ENCODE measurements at places on chromosomes 11 and 22.
A peak's percentile ranks its signal among the peaks of the same experiment; 100 is the strongest.

- no peak for DNase-seq
These were observed 627.9 kb upstream of the KIRREL3 start for GRCh38 chr11:127628458-127628785.

- DNase-seq = no peak
These were observed 519 bp upstream of the PDE3B start for GRCh38 chr11:14642873-14643696.

- no peak for DNase-seq
These were observed 227.4 kb downstream of the CSNK2A3 start for GRCh38 chr11:11125618-11126017.

DNA sequence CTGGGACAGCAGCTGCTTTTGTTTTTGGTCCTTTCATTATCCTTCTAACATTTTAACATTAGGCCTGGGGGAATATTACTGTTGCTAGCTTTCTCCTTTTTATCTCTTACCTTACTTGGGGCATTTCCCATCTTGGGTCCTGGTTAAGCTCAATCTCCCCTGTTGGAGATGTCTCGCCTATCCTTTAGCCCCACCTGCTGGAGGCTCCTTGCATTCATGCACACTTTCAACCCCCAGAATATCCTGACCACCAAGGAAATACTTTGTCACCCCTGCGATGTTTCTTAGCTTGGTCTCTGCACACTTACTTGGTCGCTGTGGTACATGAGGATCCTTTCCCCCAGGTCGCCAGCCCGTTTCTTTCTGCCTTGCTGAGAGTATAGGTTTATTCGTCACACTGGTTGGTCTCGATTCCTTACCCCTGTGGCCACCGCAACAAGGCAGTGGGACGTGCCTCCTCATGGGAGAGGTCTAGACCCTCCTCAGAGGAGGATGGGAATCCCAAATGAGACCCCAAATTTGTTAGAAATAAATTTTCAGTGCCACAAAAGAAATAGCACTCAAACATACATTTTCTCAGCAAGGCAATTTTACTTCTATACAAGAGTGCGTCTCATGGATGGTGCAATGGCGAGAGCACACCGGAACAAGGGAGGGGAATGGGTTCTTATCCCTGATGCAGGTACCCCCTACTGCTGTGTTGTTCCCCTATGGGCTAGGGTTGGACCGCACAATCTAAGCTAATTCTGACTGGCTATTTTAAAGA is 5.4 kb upstream of the TXN2 start:
- peak; percentile 54 for DNase-seq

DNA sequence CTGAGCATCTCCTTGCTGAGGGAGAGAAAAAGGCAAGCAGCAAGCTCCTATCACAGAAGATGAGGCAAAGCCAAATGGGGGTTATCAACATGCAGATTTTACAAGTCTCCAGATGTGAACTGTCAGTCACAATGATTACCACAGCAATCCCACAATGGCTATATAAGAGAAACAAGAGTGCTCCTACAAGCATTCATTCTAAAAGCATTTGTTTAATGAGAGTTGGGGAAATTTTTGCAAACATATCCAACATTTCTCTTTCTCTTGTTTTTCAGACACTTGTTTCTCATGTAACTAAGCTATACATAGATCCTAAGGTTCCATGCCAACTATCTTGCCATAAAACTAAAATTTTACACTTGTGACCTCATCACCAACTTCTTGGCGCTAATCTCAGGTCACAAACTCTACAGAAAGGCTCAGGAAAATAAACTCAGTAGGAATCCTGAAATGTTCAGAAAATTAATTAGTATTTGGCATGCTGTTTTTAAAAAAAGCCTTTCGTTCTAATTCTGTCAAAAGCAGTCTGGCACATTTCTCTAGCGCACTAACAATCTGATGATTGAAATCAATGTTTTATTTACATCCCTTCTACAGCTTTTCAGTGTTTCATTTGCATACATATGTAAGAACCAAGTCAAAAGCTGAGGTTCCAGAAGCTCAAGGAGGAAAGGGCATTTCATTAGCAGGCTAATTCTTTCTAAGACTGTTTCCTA is 199.5 kb downstream of the TTC28 start:
- no peak for DNase-seq

DNA sequence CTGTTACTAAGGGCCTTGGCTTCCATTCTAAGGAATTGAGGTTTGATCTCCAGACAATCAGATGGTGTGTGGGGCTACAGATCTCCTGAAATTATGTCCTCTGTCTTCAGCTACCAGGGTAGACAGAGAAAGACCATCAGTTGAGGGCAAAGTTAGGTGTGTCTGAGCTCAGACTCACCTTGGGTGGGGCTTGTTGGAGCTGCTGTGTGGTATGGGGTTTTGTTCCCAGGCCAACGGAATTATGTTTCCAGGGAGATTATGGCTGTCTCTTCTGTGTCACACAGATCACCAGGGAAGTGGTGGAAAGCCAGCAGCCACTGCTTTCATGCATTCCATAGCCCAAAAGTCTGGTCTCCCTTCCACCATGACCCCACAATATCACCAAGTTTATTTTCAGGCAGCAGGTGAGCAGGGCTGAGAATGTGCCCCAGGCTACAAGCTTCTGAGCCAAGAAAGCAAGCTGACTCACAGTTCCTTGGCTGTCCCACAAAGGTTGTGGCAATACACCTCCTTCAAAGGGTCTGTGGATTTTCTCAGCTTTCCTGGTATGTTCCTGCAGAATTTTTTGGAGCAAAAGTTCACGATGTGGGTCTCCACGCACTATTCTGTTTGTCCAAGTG is 714.9 kb downstream of the LUZP2 start:
- no peak for DNase-seq

GRCh38 chr11:74417379-74417804 is 19.2 kb upstream of the PGM2L1 start:
- no peak for DNase-seq

GRCh38 chr11:94400839-94401772 is at the start of gene GPR83:
Gene GPR83 (minus strand): TSS chr11:94401419. CDS start chr11:94401247, 172 bp downstream.
- no peak for DNase-seq

DNA sequence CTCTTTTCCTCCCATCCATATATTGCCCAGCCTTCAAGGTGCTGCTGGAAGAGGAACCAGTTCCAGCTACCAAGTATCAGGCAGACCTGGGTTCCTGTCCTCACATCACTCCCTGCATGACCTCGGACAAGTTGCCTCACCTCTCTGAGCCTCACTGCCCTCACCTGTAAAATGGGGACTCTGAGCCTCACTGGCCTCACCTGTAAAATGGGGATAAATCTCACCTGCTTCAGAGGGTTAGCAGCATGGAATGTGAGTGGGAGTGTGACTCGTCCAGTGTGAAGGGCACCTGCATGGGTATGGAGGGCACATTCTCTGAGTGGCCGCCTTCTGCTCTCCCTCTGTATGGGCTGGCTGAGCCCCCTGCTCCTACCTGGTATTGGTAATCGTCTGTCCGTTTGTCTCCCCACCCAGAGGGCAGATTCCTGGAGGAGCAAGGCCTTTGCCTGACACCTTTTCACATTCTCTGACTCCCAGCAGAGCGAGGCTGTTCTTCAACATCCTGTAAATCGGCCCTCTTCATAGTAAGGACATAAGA is 3.7 kb downstream of the GRIK4 start:
- no peak for DNase-seq

DNA sequence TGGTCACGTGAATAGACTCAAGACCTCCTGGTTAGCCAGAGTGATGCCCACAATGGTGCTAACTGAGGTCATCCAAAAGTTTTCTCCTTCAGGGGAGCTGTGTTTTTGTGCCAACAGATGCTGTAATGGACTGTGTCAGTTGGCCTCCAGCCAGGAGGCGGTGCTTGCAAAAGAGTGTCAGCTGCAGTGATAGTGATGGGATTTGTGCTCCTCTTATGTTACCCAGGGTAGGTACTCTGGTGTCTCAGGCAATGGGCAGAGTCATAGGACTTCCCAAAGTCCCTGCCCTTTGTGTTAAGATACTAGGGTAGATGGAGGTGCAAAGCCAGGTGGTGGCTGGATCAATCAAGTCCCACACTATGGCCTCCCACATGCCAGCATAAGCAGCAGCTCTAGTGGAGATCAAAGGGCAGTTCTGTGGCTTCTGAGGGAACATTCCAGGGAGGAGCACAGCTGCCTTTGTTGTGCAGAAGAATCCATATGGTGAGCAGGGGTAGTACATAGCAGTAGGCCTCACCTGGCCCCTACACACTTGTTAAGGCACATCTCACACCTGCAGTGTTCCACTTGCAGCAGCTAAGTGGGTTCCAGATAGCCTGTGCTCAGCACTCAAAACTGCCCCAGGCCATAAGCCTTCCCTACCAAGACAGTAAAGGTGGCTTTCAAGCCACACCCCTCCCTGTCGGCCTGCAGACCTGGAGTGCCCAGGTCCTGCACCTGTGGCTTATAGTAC is 9.4 kb upstream of the FANCF start:
- DNase-seq = no peak

DNA sequence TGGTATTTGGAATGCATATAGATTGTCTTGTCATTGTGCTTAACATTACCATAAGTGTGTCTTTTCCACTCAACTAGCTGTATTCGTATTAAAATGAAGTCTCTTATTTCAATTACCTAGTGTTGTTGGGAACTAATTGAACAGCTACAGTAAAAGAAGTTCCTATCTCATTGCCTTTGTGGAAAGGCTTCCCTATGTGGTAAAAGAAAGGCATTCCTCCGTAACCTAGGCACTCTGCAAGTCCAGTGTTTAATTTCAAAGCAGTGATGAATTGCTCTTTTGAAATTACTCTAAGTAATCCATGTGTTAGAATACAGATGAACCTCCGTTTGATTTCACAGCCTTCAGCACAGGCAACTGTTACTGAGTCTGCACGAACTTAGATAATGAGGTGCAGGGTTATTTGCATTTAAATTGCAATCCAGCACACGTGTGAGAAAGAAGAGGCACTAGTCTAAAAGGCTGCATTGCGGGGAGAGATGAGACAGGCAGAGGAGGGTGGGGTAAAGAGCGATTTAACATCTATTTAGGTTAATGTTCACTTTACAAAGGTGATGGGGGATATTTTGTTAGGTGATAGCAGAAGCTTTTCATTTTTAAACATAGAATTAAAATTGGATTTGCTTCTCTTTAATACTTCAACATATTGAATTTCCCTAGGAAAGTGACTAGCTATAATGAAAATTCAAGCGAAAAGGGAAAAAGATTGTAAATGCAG is 25.0 kb upstream of the CRTAM start:
- no peak for DNase-seq

- DNase-seq = no peak
These were observed 770 bp downstream of the SLC7A4 start for GRCh38 chr22:21031545-21032036.

DNA sequence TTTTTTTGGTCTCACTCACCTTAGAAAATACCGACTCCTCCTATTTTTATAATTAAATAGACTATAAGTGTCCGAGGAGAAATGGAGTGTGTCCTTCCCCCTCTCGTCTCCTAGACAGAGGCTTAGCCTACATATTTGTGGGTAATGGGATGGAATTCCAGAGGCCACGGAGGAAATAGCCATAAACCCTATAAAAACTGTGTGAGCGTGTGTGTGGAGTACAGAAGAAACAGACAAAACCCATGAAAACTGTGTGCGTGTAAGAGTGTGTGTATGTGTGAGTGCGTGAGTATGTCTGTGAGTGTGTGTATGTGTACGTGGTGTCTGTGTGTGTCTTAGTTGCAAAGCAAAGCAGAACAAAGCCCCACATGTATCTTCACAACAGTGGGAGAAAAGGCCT is 883.5 kb downstream of the OPCML start:
- DNase-seq = no peak

GRCh38 chr11:30282289-30282631 is 40.6 kb upstream of the ARL14EP start:
- peak; percentile 4 for DNase-seq

DNA sequence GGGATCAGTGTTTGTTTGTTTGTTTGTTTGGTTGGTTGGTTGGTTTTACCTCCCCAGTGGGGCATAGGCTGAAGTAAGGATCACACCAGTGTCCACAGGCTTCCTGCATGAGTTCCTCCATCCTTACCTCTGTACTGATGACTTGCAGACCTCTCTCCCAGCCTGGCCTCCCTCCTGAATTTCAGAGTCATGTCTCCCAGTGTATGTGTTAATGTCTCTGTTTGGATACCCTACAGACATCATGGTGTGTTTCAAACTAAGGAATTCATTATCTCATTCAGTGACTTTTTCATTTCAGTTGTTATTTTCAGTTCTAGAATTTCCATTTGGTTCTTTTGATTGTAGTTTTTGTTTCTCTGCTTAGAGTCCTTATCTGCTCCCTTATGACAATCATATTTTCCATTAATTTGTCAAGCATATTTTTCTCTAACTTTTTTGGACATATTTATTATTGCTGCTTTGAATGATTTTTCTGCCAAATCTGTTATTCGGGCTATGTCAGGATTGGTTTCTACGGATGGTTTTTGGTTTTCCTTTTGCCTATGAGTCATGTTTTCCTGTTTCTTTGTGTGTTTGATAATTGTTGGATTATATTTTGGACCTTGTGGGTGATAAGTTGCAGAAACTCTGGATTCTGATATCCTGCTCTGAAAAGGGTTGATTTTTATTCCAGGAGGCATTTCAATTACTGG is 23.6 kb downstream of the MYEOV start:
- no peak for DNase-seq

DNA sequence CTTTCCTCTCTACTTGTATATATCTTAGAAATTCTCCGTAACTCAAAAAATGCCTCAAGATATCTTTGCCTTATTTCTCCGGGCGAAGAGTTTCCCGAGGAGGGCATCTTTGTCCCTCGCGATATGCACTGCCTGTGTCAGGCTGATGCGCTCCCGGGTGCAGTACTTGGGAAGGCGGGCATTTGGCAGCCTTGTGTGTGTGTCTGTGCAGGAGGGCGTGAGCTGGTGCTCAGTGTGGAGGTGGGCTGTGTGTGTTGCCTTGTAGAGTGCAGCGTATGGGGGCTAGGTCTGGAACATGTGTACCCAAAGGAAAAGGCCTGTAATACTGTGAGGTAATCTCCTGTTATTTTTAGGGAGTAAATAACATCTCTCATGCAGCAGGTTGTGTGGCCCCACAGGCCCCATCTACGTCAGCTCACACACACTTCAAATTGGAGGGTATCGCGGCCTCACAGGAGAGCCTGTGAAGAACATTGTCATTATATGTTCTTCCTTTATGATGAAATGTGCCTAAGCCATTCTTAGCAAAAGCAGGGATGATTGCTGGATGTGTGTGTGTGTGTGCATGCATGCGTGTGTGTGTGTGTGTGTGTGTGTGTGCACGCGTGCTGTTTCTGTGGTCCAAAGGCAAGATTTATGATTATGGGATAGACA is 77.5 kb downstream of the KCNJ1 start:
- DNase-seq = no peak

DNA sequence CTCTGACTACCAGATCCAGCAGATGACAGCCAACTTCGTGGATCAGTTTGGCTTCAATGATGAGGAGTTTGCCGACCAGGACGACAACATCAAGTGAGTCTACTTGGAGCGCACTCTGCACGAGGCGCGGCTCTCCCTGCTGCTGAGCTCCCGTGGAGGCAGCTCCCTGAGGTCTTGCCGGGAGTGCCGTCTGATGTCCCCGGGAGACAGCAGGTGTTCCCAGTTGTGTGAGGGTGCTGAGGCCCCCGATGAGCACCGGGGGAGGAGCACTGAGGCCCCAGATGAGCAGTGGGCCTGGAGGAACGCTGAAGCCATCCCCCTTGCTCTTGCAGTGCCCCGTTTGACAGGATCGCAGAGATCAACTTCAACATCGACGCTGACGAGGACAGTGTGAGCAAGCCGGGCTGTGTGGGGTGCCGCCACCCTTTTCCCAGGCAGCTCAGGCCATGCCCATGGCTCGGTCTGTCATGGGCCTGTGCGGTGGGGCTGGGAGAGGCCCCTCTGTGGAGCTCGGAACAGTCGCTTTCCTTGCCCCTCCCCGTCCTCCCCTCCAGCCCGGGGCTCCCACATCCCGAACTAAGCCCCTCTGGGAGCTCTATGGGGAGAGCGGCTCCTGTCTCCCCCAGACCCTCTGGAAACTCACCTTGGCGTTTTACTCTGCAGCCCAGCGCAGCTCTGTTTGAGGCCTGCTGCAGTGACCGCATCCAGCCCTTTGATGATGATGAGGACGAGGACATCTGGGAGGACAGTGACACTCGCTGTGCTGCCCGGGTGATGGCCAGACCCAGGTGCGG is 37.1 kb downstream of the SBF1 start:
- no peak for DNase-seq
